ENCODE measurements at places on chromosomes 5 and 9. TPM values are rescaled to one million over a fixed set of nuclear protein-coding genes. Genes with fewer than 3 reads are reported as not detected.

SPINK13 gene
- polyA plus RNA-seq = not detected

ENG gene
- polyA plus RNA-seq = 54.2 TPM

INVS gene
- polyA plus RNA-seq = 13.5 TPM

CNTFR gene
- polyA plus RNA-seq = 78.0 TPM

EIF4E1B gene
- not detected for polyA plus RNA-seq

MCC gene
- polyA plus RNA-seq = 15.5 TPM

EFCAB9 gene
- not detected for polyA plus RNA-seq

SEMA4D gene
- polyA plus RNA-seq = 18.1 TPM

PCDHA5 gene
- not detected for polyA plus RNA-seq

PTPRD gene
- polyA plus RNA-seq = 95.1 TPM

STPG3 gene
- polyA plus RNA-seq = not detected

TAF11L14 gene
- not detected for polyA plus RNA-seq

C7 gene
- polyA plus RNA-seq = 3.5 TPM

ZDHHC11 gene
- 3.9 TPM for polyA plus RNA-seq

RANBP3L gene
- 0.62 TPM for polyA plus RNA-seq

GARIN3 gene
- not detected for polyA plus RNA-seq

KIF20A gene
- 22.6 TPM for polyA plus RNA-seq

NTNG2 gene
- polyA plus RNA-seq = 0.30 TPM

NEUROG1 gene
- not detected for polyA plus RNA-seq

TBC1D2 gene
- 2.2 TPM for polyA plus RNA-seq

OR1K1 gene
- polyA plus RNA-seq = not detected

DNAH5 gene
- 0.82 TPM for polyA plus RNA-seq

C5orf58 gene
- 0.58 TPM for polyA plus RNA-seq

LOX gene
- 143 TPM for polyA plus RNA-seq

IFNA21 gene
- not detected for polyA plus RNA-seq

TIFAB gene
- 0.05 TPM for polyA plus RNA-seq

CD74 gene
- 102 TPM for polyA plus RNA-seq

DMRT3 gene
- 0.99 TPM for polyA plus RNA-seq

ATP10B gene
- polyA plus RNA-seq = 0.54 TPM

ADAMTSL2 gene
- polyA plus RNA-seq = 2.4 TPM

SGCD gene
- polyA plus RNA-seq = 84.0 TPM

ZBTB6 gene
- polyA plus RNA-seq = 10.2 TPM

Data from muscle of back (tissue), 13 donors.